ENCODE measurements at places on chromosomes 2 and 18.

- peaks cover 15% of the 10 kb centered on the region for H3K4me1 ChIP-seq
- no peak overlapping the region for H3K4me3 ChIP-seq
- no peak for DNase-seq
Measured at GRCh38 chr2:231397011-231397927, 1.8 kb downstream of the B3GNT7 start.

- H3K4me3 ChIP-seq = no peak overlapping the region
- H3K36me3 ChIP-seq = no peaks in the 10 kb centered on the region
- H3K27ac ChIP-seq = no peak overlapping the region
- no peak for DNase-seq
- H3K4me1 ChIP-seq = no peaks in the 10 kb centered on the region
Measured at GRCh38 chr2:184610891-184611290, 12.6 kb downstream of the ZNF804A start.

DNA sequence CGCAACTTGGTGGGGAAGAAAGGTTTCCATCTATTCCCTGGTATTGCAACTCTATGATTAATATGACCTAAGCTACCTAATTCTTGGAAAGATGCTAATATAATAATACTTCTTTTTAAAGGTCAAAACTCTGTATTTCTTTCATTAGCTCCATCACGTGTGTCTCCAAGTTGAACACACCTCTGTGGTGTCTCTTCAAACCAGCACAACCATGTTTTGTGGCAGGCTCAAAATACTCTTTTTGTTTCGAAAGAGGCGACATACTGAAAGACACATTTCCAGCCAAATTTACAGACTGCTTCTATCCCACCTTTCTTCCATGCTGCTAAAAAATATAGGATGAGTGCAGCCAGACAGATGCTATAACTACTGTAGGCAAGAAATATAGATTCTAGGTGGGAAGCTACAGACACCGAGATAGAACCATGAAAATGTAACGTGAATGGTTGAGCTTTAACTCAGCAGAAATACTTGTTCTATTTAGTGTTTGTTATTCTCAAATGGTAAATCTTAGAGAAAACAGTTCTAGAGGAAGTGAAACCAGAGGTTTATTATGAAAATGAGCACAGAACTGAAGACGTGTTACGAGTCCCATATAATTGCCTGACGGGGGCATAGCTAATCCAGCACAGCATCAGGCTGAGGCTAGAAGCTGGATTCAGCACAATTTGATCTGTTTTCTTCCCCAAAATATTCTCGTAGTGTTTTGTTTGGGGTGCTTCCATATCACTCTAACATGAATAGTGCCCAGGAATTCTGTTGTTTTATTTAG lies 991.5 kb upstream of the FANCL start:
- DNase-seq = no peak
- no peak overlapping the region for H3K4me3 ChIP-seq
- H3K36me3 ChIP-seq = no peaks in the 10 kb centered on the region
- no peak overlapping the region for H3K27ac ChIP-seq
- H3K4me1 ChIP-seq = no peaks in the 10 kb centered on the region

DNA sequence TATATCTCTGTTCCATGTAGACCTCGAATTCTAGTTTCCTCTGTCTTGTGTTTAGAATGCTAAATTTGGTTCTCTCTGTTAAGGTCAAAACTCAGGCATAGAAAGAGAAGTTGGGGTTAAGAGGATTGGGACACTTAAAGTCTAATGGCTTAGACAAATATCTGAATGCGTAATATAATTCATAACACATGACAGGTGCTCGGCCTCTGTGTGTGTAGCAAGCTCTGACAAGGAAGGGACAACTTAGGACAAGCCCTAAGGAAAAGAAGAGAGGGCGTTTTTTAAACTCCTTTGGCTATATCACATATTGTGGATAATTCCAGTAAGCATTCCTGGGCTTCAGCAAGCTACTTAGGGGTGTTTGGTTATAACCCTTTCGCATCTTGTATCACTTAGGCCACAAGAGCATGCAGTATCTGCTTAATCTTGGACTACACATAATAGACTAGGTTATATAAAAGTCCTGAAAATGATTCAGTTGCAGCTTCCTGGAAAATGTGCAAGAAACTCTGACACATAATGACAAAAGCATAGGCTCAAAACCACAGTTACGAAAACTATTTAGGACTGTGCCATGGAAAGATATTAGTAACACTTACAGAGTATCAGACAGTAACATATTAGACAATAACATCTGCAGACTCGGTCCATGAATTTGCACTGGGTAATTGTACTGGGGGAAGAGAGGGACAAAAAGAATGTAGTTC lies 16.1 kb upstream of the CREB1 start:
- no peak overlapping the region for H3K4me3 ChIP-seq
- peaks cover 3% of the 10 kb centered on the region for H3K27me3 ChIP-seq
- H3K27ac ChIP-seq = no peak overlapping the region
- no peaks in the 10 kb centered on the region for H3K36me3 ChIP-seq

DNA sequence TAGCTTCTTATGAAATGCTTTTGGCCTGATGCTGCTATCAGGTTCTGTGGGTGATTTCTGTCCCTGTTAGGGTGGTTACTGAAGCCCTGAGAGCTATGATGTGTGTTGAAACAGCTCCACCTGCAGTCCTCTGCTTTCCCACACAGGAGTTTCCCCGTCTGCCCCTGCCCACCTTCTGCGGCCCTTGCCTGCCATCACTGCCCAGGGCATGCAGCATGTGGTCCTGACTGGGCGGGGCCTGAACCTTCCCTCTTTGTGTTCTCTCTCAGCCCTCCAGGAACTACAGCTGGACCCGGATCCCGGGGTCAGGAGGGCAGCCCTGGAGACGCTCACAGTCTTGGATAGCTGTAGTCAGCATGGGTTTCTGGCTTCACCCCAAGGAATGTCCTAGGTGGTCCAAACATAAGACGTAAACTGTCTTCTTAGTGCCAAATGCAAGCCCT lies 21.4 kb downstream of the HJURP start:
- no peak overlapping the region for H3K27ac ChIP-seq
- no peaks in the 10 kb centered on the region for H3K27me3 ChIP-seq
- no peak overlapping the region for H3K4me3 ChIP-seq
- DNase-seq = no peak

DNA sequence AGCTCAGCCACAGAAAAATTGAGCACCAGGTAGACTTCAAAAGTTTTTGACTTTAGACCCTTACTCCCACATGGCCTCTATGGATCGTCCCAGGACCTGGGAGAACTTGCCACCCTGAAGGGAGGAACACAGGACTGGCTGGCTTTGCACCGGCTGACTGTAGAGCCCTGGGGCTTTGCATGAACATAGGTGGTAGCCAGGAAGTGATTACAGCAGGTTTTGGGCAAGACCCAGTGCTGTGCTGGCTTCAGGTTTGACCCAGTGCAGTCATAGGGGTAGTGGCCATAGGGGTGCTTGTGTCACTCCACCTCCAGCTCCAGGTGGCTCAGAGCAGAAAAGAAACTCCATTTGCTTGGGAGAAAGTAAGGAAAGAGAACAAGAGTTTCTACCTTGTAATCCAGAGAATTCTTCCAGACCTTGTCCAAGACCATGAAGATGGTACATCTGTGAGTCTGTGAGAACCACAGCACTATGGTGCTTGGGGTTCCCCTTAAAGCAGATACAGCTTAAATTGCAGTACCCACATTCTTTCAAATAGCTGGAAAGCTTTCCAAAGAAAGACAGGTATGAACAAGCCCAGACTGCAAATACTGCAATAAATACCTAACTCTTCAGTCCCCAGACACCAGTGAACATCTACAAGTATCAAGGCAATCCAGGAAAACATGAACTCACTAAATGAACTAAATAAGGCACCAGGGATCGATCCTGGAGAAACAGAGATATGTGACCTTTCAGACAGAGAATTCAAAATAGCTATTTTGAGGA lies 13.0 kb upstream of the SESTD1 start:
- DNase-seq = no peak
- no peaks in the 10 kb centered on the region for H3K36me3 ChIP-seq
- no peak overlapping the region for H3K4me3 ChIP-seq
- H3K27ac ChIP-seq = no peak overlapping the region
- peaks cover 18% of the 10 kb centered on the region for H3K27me3 ChIP-seq

DNA sequence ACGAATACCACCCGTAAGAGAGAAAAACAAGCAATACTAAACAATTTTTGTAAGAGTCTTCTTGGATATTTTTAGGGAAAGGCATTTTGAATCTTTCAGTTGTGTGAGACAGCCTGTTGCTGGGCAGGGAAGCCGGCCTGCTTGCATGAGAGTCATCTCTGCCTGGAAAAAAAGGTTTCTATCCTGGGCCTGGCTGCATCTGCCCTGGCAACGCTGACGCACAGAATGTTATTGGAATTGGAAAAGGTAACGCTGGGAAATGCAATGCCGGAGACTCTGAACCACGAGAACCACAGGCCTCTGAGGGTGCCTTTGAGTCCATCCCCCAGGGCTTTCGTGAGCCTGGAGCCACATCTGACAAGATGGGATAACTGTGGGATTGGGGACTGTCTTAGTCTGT lies 17.9 kb upstream of the NPAS2 start:
- H3K4me3 ChIP-seq = no peak overlapping the region
- no peaks in the 10 kb centered on the region for H3K27me3 ChIP-seq
- H3K4me1 ChIP-seq = no peaks in the 10 kb centered on the region
- no peak for DNase-seq
- H3K27ac ChIP-seq = no peak overlapping the region
- H3K36me3 ChIP-seq = no peaks in the 10 kb centered on the region

GRCh38 chr2:61909116-61909515 lies 3.6 kb downstream of the COMMD1 start:
- H3K4me3 ChIP-seq = no peak overlapping the region
- no peaks in the 10 kb centered on the region for H3K27me3 ChIP-seq
- H3K27ac ChIP-seq = no peak overlapping the region
- peaks cover 25% of the 10 kb centered on the region for H3K4me1 ChIP-seq

- peaks cover 29% of the 10 kb centered on the region for H3K4me1 ChIP-seq
- H3K4me3 ChIP-seq = no peak overlapping the region
- peaks cover 3% of the 10 kb centered on the region for H3K27me3 ChIP-seq
- DNase-seq = no peak
- no peak overlapping the region for H3K27ac ChIP-seq
Measured at GRCh38 chr2:58572731-58573130, 331.6 kb upstream of the FANCL start.

Measured in activated CD4-positive, alpha-beta T cell treated with anti-CD3 and anti-CD28 coated beads, Interleukin-2, amount 10 ng/mL, durations not matched to agents 7 days and 5 days (primary cell).